Calu3 (cell line): ENCODE measurements at places on chromosomes 3 and 15. TPM values are rescaled to one million over a fixed set of nuclear protein-coding genes. Genes with fewer than 3 reads are reported as not detected.

DNA sequence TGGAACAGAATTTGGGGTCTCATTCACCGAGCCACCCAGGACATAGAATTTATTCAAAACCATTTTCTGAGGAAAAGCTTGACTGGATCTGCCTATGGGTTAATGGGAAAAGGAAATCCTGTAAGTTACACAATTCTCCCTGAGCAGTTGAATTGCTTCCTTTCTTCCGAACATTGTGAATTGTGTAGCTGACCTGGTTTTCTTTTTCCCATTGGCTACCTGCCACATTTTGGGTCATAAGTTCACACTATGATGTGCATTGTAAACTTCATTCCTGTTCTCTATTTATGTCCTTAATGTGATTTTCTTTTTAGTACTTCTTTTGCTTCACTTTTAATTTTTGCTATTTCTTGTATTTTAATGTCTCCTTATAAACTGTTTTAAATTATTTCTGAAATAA lies 386.0 kb upstream of the LRRC3B start:
- DNase-seq, result no peak

GRCh38 chr15:71133747-71134472 lies 18.6 kb downstream of the THSD4 start:
- peak; percentile 26 for DNase-seq

MAGI1 gene
- total RNA-seq, result 75.1 and 76.4 TPM in 2 replicates

DNA sequence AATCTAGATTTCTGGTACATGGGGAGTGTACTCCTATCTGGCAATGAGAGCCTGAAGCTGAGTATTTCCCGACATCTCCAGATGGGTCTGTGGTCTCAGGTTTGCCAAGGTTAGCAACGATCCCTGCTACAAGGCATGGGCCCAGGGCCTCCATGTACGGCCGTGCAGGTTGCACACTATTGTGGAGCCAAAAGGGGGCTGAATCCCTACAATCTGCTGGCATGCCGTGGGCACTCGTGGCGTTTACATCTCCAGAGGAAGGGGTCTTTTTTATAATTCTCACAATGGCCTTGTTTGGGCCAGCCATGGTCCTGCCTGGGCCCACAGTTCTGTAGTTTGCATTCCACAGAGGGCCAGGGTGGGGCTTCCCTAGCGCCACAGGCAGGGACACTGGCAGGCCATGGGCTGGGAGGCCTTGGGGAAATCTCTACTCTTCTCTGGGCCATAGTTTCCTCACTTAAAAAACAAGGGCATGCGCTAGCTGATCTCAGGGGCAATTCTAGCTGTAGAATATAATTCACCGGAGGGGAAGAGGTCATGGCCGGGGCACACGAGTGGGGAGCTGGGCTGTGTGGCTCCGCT lies 68.9 kb upstream of the TLE3 start:
- DNase-seq, result no peak

DNA sequence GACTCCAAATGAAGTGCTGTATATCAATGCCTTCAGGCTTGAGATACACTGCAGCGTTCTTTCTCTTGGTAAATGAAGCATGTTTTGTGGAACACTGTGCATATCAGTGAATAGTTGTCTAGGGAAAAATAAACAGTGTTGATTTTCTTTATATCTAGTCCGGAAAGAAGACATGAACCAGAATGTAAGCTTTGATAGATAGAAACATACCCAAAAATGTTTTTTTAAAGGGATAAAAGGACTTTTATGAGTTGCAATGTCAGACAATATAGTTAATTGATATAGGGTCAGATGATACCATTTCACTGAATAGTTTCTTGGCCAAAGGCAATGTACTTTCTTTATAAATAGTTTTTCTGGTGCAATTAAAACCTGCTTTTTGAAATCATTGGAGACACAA lies 1037.8 kb downstream of the OTOL1 start:
- DNase-seq, result no peak

DNA sequence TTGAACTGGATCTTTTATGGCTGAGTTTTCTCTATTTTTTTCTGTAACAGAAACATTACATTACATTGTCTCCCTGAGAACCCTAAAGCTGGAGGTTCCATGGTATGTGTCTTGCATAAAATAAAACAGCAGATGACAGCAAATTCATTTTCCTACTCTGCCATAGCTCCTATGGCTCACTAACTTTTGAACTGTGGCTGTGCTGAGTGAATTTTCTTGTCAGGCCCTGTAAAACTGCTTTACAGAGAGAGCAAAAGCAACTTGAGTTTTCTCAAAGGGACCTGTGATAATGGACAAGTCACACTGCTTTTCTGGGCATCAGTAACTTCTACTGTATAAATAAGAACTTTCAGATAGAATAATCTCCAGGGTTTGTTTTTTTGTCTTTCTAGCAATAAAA lies 129.9 kb upstream of the TSC22D2 start:
- no peak for DNase-seq
